HuH-7.5 (cell line): ENCODE measurements at places on chromosomes 16 and 17.

DNA sequence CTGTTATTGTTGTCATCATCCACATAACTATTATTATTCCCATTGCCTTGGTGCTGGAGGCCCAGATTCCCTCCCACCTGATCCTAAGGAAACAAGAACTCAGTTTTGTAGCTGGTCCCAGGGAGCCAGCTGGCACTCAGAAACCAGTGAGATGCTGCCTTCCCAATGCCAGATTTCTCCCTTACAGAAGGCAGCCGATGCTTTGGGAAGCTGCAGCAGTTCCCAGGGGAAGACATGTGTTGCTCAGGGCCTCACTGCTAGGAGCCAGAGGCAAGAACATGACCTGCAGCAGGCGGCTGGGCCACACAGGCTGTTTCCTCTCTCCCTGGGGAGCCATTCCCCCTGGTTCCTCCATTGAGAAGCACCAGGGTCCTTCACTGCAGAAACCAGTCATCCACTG, 59.9 kb upstream of the GRIN2A start:
- DNase-seq, result no peak

- DNase-seq, result no peak
Observed at GRCh38 chr16:67922221-67922620, 9.4 kb downstream of the CTRL start.

DNA sequence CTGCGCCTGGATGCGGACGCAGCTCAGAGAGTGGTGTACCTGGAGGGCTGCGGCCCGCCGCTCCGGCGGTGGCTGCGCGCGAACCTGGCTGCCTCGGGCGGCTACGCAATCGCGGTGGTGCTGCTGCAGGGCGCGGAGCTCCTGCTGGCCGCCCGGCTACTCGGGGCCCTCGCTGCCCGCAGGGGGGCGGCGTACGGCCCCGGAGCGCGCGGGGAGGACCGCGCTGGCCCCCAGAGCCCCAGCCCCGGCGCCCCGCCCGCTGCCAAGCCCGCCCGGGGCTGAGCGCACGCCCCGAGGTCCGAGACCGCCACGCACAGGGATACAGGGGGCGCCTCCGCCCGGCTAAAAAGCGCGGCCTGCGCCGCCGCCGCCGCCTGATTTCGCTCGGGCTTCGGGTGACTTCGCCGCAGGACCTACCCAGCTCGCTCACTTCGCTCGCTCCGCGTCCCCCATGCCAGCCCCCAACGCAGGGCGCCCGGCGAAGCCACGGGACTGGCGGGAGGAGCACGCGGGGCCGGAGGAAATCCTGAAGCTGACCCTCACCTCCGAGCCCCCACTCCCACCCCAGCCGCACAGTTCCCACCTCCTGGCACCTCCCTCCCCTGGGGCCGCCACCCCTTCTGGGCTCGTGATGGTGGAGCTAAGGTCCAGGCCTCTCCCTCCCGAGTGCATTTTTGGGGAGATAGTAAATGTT, 8.2 kb downstream of the PDE6G start:
- DNase-seq, result no peak

- no peak for DNase-seq
Observed at GRCh38 chr16:77820340-77820739, 32.0 kb downstream of the VAT1L start.

GRCh38 chr17:20920095-20920814, 122.6 kb downstream of the USP22 start:
- DNase-seq, result no peak

- no peak for DNase-seq
Observed at GRCh38 chr17:29041571-29041970, 1.4 kb upstream of the PIPOX start.

GRCh38 chr17:71413935-71414334, 706.9 kb upstream of the SOX9 start:
- DNase-seq, result no peak

DNA sequence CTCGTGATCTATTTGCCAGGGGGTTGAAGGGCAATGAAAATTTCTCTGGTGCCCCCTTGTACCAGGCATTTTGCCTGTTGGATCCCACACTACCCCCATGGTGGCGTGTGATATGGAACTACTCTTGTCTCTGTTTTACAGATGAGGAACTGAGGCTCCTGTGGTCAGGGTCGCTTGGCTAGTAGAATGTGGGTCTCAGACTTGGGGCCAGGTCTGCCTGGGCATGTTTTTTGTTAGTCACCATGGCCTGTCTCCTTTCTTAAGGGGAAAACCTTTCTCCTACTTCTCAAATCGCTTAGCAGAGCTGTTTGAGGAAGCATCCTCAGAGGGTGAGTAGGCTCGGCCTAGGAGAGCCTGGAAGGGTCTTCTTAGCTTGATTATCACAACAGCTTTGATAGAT, 51.2 kb downstream of the CLEC16A start:
- no peak for DNase-seq

DNA sequence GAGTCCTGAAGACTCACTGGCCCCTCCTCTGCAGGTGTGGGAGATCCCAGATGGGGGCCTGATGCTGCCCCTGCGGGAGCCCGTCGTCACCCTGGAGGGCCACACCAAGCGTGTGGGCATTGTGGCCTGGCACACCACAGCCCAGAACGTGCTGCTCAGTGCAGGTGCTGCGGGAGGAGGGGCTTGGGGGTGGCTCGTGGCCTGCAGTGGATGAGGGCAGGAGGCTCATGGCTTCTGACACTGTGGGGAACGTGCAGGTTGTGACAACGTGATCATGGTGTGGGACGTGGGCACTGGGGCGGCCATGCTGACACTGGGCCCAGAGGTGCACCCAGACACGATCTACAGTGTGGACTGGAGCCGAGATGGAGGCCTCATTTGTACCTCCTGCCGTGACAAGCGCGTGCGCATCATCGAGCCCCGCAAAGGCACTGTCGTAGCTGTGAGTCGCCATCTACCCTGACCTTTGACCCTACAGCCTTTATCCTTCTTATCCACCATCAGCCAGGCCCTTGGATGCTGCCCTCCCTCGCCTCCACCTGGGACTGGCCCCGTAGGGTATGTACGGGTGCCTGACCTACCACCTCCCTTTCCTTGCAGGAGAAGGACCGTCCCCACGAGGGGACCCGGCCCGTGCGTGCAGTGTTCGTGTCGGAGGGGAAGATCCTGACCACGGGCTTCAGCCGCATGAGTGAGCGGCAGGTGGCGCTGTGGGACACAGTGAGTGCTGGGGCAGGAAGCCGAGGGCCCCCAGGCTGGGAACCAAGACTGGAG, 3.6 kb downstream of the CORO1A start:
- DNase-seq, result peak; percentile 63

DNA sequence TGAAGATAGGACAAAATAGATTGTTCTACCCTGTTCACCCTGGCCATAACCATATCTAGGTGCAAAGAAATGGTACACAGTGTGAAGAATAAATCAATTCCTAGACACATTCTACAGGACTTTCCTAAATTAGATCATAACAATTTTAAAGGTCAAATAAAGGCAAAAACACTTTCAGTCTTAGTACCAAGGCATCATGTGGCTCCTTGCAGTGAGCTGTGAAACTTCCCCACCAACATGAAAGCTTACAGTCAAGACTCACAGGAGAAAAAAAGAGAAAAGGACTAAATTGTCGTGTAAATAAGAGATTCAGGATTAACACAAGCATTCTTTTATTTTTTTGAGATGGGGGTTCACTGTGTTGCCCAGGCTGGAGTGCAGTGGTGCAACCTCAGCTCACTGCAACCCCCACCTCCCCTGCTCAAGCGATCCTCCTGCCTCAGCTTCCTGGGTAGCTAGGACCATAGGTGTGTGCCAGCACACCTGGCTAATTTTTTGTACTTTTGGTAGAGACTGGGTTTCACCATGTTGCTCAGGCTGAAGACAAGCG, 14.2 kb downstream of the NSMCE1 start:
- no peak for DNase-seq
